ENCODE measurements at places on chromosomes 2 and 18.
A peak's percentile ranks its signal among the peaks of the same experiment; 100 is the strongest.

DNA sequence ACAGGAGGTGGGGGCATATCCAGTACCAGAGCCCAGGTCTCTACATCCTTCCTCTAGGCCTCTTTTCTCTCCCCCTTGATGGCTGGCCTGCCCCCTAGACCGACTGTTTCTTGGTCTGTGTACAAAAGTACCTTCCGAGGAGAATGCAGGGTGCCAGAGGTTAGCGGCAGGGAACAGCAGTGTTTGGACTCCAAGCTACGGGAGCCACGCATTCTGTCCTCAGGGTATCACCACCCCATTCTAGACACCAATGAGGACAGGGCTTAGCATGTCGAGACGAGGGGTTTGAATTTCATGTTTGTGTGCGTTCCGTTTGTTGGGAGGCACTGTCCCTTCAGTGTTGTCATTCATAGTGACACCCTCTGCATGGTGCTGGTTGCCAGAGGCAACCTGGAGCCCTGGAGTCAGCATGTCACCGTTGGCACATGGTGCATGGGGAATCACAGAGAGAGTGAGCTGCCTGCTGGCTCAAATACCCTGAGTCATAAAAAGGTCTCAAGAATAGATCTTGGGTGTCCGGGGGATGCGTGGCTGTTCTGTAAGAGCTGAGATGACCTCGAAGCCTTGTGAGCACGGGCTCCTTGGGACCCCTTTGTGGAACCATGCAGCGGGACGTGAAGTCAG, 57.2 kb upstream of the LDLRAD4 start:
- DNase-seq, result no peak

DNA sequence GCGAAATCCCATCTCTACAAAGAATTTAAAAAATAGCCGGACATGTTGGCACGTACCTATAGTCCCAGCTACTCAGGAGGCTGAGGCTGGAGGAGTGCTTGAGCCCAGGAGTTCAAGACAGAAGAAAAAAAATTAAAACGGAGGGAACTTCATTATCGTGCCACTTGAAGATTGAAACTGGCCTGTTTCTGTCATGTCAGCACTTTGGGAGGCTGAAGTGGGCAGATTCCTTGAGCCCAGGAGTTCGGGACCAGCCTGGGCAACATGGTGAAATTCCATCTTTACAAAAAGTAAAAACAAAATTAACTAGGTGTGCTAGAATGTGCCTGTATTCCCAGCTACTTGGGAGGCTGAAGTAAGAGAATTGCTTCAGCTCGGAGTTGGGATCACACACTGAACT, 3.0 kb upstream of the TEX44 start:
- DNase-seq, result no peak

- DNase-seq, result no peak
These were observed 27.2 kb upstream of the LPIN2 start for GRCh38 chr18:3040173-3040572.

- DNase-seq, result no peak
These were observed 27.0 kb downstream of the DNMT3A start for GRCh38 chr2:25314514-25315315.

DNA sequence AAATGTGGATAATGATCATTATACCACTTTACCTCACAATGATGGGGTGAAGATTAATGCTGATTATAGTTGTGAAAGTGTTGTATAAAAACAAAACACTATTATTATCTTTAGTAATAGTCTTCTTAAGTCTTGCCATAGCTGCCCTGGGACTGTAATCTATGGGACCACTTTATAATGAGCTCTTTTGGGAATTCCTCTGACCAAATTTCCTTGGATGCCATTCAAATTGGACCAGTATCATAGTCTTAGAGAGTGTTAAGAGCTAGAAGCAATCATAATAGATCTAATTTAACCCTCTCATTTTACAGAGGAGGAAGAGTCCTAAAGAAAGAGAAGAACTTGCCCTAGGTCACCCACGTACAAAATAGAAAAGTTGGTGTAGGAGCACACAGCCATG, 457.7 kb upstream of the SLC14A2 start:
- DNase-seq, result no peak

GRCh38 chr2:231169488-231169887, 28.9 kb upstream of the ARMC9 start:
- no peak for DNase-seq

- no peak for DNase-seq
These were observed 438.7 kb upstream of the MYT1L start for GRCh38 chr2:2769481-2770431.

- DNase-seq, result no peak
These were observed 60.5 kb upstream of the TMEM200C start for GRCh38 chr18:5955861-5956260.

- DNase-seq, result no peak
These were observed 890.3 kb upstream of the ACVR2A start for GRCh38 chr2:146954544-146954943.

GRCh38 chr2:212488611-212489010, 50.0 kb downstream of the ERBB4 start:
- DNase-seq, result no peak

- no peak for DNase-seq
These were observed 188.4 kb upstream of the RASGRP3 start for GRCh38 chr2:33288011-33288410.

GRCh38 chr2:229287823-229288222, 16.7 kb upstream of the PID1 start:
- no peak for DNase-seq

DNA sequence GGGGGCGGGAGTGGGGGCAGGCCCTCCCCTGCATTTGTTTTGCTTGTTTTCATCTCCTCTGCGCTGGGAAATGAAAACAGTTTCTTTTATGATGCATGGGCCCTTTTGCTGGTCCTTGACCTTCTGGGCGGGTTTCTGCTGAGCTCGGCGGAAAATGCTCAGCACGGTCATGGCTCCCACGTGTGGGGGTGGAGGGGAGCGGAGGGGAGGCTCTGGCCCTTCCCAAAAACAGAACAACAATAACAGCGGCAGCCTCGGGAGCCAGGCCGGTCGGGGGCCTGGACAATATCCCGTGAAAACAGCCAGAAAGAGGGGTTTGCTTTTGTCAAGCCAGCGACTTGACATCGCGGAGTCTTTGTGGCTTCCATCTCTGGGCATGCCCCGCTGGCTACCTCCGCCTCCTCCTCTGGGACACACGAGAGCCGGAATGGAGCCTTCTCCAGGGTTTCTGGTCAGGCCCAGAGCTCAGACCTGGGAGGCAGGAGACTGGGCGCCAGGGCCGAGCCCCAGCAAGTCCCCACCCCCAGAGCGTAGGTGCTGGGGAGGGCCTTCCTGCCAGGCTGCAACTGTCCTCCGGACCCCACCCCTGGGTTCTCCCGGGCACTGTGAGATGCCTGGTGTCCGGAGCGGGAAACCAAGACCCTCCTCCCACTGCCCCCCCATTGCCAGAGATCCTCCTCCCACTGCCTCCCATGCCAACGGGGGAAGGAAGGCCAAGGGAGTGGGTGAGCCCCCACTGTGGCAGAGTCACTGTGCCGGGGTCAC, 35.9 kb upstream of the SNED1 start:
- no peak for DNase-seq

GRCh38 chr2:95685513-95685912, 93.7 kb downstream of the TRIM43 start:
- DNase-seq, result no peak

DNA sequence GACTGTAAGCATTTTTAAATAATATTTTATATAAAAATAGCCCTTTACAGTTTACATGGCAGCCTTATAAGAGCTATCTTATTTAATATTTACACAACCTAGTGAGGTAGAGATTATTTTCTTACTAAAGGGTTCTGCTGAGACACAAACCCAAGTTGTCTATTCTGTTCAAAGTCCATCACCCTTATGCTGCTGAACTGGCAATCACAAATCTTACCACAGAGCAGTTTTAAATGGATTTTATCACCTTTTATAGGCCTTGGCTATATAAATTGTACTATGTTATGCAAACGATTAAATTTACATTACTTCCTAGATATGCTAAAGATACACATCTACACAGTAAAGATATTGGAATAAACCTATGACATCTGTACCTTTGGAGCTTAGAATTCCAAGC, 40.7 kb downstream of the RBM45 start:
- DNase-seq, result no peak

GRCh38 chr2:109497911-109498870, 115.6 kb downstream of the SEPTIN10 start:
- no peak for DNase-seq

DNA sequence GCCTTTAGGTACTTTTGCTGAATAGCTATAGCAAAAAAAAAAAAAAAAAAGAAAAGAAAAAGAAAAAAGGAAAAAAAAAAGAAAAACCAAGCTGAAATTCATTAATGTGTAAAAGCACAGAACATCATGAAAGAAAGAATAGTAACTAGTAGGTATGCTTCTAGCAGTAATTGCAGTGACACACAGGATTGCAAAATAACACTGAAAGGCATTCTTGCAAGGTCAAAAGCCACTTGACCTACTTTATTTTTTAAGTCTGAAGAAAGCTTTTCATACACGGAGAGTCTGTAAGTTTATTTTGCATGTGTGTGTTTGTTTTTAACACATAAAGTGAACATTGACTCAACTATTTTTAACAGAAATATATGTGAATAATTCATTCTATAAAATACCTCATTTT, 54.4 kb downstream of the DOK6 start:
- no peak for DNase-seq

- DNase-seq, result no peak
These were observed 92.6 kb upstream of the CREB1 start for GRCh38 chr2:207437136-207437523.

- no peak for DNase-seq
These were observed 144.9 kb upstream of the HAAO start for GRCh38 chr2:42937171-42937875.

DNA sequence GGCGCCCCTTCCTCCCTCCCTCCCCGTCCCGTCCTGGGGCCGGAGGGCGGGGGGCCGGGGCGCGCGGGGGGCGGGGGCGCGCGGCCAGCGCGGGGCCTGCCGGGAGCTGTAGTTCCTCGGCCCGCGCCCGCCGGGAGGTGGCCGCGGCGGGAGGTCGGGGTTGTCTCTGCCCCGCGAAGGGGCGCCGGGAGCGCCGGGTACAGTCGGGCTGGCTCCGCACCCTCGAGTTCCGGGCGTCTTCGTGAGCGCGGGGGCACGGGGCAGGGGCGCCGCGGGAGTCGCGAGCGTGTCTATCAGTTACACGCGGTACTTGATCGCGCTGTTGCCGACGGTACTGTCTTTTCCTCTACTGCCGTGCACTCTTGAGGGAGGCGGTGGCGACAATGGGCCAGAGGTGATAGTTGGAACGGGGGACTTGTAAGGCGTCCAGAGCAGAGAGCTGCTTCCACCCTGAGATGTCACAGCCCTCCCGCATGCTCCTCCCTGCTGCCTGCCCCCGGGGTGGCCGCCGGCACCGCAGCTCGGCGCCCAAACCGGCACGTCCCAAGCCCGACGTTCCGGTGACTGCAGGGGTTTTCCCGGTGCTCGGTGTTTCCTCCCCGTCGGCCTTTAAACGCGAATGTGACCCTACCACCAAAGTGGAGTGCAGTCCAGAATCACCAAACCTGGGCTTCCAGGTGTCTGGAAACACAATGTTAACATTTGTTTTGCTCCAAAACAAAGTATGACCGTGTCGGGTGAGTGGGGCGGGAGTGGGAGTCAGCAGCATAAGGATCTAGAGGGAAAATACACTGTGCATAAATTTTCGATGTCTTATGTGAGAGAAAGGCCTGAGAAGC, at the start of gene PRKD3:
PRKD3 (minus strand) TSS at position 48 of the 839 bp plus-strand sequence. CDS start 8,309 bp downstream, outside the sequence.
- no peak for DNase-seq

DNA sequence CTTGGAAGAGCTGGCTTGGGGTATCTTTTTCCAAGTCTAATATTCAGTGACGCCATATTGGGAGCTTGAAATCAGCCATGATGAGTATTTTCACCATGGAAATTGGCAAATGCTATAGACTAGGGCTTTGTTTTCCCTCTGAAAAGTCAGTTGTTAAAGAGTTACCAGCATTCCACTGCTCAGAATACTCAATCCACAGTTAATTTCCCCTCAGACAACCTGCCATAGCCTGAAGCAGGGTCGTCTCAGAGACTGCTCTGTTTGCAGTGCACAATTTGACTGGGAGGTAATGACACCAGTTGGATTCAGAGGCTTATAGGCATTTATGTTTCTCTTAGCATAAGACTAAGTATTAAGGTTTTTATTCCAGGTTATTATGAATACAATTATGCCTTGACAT, 35.5 kb upstream of the TMEM200C start:
- no peak for DNase-seq

DNA sequence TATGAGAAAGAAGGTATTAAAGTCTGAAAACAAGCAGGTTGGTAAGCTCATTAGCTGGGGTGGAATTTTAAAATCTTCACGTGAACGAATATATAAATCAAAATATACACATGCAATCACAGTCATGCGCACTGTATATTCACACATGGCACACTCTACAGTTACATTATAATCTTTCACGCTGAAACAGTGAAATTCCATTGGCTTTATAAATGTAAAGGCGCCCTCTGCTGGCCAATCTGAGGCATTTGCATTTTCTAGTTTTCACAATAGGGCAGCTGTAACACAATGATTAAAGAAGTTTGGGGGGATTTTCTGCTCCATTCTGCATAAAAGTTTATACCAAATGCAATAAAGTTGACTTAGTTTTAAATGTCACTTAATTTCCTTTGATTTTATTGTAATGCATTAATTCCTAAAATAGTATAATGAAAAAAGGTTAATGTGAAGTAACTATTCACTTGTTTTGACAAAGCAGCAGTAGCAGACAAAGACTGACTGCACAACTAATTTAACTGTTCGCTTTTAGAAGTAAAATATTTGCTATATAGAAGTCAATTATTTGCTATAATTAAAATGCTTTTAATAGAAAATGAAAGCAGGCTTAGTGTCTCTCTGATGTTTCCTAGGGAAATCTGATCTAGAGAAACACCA, 17.2 kb downstream of the IFIH1 start:
- peak; percentile 25 for DNase-seq

GRCh38 chr18:22933966-22934423, 867 bp downstream of the RBBP8 start:
- DNase-seq, result no peak

DNA sequence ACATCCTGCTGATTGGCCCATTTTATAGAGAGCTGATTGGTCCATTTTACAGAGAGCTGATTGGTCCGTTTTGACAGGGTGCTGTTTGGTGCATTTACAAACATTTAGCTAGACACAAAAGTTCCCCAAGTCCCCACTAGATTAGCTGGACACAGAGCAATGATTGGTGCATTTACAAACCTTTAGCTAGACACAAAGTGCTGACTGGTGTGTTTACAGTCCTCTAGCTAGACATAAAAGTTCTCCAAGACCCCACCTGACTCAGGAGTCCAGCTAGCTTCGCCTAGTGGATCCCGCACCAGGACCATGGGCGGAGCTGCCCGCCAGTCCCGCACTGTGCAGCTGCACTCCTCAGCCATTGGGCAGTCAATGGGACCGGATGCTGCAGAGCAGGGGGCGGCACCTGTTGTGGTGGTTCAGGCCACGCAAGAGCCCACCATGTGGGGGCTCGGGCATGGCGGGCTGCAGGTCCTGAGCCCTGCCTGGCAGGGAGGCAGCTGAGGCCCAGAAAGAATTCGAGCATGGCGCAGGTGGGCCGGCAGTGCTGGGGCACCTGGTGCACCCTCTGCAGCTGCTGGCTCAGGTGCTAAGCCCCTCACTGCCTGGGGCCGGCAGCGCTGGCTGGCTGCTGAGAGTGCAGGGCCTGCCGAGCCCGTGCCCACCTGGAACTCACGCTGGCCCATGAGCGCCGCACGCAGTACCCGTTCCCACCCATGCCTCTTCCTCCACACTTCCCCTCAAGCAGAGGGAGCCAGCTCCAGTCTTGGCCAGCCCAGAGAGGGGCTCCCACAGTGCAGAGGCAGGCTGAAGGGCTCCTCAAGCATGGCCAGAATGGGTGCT, 713.2 kb upstream of the GYPC start:
- no peak for DNase-seq

- DNase-seq, result no peak
These were observed 28.7 kb downstream of the MSH6 start for GRCh38 chr2:47811668-47812067.

Data from activated CD8-positive, alpha-beta memory T cell treated with anti-CD3 and anti-CD28 coated beads for 1 hour (primary cell).